ENCODE measurements at places on chromosomes 7 and 10. TPM values are rescaled to one million over a fixed set of nuclear protein-coding genes. Genes with fewer than 3 reads are reported as not detected.

Gene MRLN
- polyA plus RNA-seq: 175 TPM

DNA sequence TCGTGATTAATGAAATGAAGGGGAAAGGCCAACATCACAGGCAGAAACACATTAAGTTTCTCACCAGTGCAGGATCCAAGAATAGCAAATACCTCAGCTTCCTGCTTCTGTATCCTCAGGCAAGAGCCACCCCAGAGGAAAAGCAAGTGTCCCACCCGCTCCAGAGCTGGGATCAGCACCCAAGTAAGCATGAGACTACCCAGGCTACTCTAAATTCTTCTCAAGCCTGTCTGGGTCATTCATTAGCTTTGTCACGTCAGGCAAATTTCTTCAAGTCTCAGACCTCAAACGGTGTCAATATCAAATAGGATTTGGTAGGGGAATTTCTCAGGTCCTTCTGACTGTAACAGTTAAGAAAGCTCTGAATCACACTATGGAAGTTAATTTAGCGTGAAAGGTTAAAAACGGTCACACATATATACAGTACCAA lies 59.0 kb downstream of the GNA12 start:
- DNase-seq: no peak

DNA sequence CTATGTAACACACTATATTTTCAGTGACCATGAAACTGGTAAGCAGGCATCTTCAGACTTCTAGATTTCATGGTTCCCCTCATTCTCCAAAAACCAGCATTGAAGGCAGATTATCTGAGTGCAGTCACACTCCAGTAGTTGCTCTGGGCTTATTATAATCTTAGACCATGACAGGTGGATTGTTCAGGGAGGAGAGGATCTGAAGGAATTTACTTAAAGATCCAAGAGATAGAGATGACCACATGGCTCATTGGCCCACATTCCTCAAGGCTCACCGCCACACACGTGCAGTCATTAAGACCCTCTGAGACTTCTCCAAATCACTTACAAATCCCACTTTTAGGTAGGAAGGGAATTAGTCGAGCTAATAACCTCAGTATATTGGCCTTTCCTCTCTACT lies 55.2 kb downstream of the GSAP start:
- DNase-seq: no peak

Gene ETV1
- polyA plus RNA-seq: 11.0 TPM

DNA sequence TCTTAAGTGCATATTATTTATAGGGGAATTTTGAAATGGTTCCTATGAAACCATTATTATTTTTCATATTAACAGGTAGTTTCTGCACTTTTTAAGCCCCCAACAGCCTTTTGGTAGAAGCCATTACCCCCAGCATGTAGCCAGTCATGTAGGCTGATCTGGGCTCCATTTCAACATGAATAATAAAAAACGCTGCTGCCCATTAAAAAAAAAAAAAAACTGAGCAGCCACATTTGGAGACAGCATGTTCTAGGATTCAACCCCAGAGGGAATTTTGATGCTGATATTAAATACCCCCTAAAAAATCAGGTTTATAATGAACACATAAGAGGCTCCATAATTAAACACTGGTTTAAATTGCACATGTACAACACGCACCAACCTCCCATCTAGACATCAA lies 181.3 kb downstream of the RTKN2 start:
- DNase-seq: no peak

DNA sequence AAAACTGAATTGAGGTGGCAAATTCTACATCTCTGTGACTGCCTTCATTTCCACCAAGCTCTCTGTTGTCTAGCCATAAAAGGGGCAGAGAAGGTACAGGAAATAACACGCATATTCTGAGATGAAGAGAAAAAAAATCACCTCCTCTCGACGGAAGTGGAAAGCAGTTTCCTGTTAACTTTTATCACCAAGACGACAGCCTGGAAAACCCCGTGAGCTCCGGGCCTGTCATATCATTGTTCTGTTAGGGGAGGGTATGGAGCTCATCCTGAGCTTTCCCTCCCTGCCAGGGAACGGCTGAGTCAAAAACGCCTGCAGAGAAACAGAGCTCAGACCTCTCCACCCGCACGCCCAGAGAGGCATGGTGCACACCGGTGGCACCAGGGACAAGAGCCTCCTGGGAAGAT lies 200.3 kb downstream of the PRPF18 start:
- DNase-seq: no peak

GRCh38 chr7:83439026-83439425 lies 209.9 kb downstream of the SEMA3E start:
- DNase-seq: no peak

GRCh38 chr7:11335947-11336346 lies 362.3 kb downstream of the PHF14 start:
- DNase-seq: no peak

DNA sequence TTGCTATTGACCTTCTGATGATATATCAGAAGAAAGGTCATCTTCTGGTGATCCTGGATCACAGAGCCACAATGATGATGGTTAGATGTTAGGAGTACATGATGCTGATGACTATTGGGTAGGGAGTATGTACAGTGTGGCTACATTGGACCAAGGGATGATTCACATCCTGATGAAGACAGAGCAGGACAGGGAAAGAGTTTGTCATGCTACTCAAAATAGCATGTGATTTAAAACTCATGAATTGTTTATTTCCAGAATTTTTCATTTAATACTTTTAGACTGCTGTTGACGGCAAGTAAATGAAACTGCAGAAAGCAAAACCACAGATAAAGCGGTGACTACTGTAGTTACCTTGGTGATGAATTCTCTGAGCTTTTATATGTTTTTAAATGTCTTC lies 397.3 kb downstream of the PPP1R3A start:
- DNase-seq: no peak

Gene COL26A1
- polyA plus RNA-seq: 1.5 TPM

- no peak for DNase-seq
Measured at GRCh38 chr7:45470031-45470430, 104.1 kb upstream of the ADCY1 start.

DNA sequence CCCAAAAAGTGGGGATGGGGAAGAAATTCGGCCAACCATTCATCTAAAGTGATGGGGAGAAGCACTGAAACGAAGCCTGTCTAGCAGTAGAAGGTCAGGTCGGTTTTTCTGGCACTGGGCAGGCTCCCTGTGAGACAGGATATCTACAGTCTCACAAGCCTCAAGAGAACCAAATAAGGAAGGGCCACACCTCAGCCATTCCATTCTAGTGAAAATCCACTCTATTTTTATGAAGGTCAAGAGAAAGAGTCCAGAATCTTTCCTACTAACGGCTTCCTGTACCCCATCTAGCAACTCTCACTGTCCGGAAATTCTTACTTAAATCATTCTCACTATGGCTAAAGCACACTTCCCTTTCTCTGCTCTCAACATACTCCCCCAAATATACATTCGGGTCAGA lies 267.1 kb downstream of the PRPF18 start:
- DNase-seq: no peak

DNA sequence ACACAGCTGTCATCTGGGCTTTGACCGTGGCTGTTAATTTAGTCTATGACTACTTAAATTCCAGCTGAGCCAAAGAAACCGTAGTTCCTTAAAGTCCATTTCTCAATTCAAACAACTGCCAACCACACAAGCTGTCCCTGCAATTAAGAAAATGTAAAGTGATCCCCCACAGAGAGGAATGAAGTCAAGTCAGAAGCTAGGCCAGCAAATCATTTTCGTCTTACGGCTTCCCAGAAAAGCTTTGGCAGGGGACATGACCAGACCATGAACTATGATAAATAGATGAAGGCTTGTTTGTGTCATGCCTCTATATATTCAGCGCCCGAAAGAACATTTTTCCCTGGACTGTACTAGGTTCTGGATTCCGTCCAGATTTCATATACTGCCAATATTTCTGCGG lies 54.6 kb downstream of the HACD1 start:
- DNase-seq: peak; percentile 38

DNA sequence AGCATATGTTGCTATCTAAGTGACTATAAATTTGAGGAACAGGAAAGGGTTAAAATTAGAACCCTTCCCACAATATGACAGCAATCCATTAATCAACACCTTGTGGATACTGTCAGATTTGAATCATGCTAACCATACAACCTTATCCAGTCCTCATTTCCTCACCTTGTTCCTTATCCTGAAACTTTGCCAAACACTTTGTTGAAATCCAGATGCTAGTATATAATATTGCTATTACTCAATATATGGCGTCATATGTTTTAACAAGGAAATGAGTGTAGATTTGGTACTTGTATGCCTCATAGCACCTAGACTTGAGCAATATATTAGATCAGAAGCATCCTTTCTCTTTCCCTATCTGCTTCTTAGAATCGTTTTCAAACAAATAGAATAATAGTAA lies 66.3 kb upstream of the SLC25A13 start:
- no peak for DNase-seq

All from forelimb muscle (tissue), 1 donor.